ENCODE measurements at places on chromosomes 13 and 19.

DNA sequence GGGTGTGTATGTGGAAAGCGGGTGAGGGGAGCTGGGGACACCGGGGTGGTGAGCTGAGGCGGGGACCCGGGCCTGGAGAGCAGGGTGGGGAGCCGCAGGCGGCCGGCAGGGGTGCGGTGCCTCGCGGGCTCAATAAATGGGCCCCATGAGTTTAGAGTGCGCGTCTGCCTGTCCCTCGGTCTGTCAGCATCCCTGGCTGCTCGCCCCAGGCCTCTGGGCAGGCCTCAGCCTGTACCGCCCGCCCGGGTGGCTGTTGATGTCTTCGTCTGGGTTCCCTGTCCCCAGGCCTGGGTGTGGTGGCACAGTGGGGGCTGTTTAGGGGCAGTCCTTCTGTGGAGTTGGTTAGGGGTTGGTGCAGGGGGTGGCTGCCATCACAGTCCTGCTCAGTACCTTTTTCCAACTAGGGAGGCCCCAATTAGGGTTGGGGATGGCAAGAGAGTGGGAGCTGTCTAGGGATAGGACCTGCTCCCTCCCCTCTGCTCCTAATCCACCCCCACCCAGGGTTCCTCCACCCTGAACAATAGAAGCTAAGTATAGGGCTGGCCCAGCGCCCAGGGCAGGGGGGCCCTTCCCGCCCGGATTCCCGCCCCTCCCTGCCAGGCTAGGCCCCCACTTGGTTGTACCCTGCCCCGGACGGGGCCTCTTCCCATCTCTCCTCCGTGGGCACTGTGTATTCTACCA lies 12.2 kb downstream of the CIC start:
- DNase-seq = no peak

DNA sequence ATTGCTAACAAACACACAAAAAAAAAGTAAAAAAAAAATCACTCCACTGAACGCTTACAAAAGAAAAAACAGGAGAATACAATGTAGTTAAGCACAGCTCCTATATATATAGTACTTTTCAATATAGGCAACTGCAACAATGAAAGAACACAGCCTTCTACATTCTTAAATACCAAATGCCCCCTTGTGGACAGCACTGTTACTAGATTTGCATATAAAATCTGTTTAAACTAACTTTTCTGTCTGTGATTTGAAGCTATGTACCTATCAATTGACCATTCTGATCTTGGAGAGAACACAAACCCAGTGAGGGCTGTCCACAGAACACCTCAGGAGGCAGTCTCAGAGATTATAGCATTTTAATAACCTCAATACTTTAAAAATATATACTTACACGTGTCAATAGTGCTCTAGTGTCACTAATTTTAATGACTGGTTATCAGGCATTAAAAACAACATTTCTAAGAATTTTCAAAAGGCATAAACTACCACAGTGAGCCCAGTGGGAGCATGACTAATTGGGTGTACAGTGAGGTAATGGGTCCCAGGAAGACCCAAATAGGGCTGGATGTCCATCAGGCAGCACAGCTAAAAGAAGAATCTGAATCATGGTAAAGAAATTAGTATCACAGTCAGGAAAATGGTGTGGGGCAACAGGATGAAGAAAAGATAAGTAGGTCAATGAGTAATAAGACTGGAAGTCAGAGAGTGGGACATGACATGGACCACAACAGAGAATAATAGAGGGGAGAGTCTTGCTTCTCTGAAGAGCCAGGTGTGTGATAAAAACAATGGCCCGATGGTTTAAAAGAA lies 22.2 kb downstream of the CCDC169 start:
- DNase-seq = no peak

GRCh38 chr19:44712864-44713515 lies 14.0 kb downstream of the CEACAM16 start:
- DNase-seq = no peak

- no peak for DNase-seq
Measured at GRCh38 chr19:58098682-58098998, 609 bp upstream of the ZSCAN18 start.
